Left renal pelvis (tissue), 4 donors: ENCODE measurements at places on chromosomes 1 and 21. TPM values are rescaled to one million over a fixed set of nuclear protein-coding genes. Genes with fewer than 3 reads are reported as not detected.

The HNRNPCL4 gene
- polyA plus RNA-seq, result not detected

GRCh38 chr1:15944308-15945010 lies 31.4 kb downstream of the ZBTB17 start:
- no peak for DNase-seq

DNA sequence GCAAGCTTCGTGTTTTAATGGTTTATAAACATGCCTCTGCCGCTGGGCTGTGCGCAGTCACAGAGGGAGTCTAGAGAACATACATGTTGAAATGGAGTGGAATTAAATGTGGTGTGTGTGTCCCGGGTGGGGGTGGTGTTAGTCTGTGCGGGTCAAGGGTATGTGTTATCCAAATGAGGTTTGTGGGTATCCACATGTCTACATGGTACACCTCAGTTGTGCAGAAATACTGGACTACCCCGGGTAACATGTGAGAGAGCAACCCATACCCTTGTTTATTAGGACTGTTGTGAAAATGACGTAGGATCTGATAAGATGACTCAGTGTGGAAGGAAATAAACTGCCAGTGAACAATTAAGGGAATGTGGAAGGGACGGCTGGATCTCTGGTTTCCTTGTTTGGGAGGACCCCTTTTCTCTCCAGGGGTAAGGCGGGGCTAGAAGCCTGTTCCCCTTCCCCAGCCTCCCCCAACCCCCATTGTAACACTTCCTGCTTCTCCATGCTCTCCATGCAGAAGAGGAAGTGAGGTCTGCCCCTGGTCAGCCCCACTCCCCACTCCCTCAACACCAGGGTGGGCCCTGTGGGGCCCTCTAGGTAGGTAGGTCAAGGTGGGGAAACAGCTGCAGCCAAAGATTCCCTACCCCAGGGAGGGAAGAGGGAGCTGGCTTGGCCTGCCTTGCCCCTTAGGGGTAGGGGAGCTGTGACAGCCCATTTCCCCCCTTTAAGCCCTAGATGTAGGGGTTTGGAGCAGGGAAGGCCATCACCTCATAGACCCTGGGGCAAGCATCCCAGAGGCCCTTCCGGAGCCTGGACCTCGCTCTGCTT lies 690 bp downstream of the EPS8L3 start:
- no peak for DNase-seq

DNA sequence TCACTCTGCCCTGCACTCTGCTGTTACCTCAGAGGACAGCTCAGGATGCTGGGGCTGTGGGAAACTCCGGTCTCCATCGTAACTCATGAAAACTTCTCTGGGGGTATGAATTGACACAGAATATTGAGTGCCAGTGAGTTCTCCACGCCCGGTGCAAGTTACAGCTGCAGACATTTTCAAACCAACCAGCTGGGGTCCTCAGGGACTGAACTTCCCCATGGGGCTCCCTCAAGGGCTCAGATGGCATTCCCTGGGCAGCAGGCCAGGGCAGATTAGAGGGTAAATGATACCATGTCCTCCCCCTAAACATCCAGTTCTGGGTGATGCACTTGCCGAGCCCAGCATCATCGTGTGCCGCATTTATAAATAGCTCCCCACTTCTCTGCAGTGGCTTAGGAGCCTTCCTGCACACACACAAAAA lies 27.8 kb upstream of the CCSAP start:
- DNase-seq, result no peak

- no peak for DNase-seq
Observed at GRCh38 chr1:224308064-224308463, 21.9 kb downstream of the NVL start.

DNA sequence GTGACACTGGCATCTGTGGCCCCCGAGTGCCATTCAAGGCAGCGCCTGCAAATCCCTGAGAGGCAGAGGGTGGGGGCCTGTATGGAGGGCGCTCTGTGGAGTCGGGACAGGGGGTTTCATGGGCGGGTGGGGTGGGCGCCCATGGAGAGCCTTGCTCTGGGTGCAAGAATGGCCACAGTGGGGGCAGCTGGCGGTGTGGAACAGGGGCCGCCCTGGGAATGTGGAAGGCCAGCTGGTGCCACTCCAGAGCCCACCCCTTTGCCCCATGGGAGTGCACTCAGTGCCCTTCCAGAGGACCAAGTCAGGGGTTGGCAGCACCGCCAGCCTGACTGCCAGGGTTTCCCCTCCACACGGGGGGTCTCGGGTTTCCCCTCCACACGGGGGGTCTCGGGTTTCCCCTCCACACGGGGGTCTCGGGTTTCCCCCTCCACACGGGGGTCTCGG lies 55.0 kb upstream of the TRAPPC10 start:
- DNase-seq, result no peak

- DNase-seq, result no peak
Observed at GRCh38 chr1:158654086-158654485, 32.4 kb downstream of the SPTA1 start.

DNA sequence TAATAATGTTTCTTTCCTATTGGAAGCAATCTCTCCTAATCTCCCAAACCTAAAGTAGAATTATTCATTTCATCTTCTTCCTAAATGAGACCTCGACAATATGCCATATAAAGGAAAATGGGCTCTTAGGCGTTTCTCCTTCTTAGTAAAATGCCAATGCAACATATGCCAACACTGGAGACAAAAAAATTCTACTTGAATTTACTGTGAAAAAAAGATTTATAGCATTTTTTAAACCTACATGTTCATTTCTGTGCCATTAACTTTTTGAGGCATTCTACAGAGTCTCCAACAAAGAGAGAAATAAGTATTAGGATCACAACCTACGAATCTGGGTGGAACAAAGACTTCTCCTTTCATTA lies 1.3 kb downstream of the WDR47 start:
- DNase-seq, result no peak
